ENCODE measurements at places on chromosomes 1 and 21.

GRCh38 chr1:9361630-9362260 is 69.1 kb downstream of the SPSB1 start:
- DNase-seq, result no peak

- no peak for DNase-seq
Observed at GRCh38 chr1:67557696-67558448, 127.1 kb upstream of the GADD45A start.

- no peak for DNase-seq
Observed at GRCh38 chr1:206939841-206940587, 6.3 kb downstream of the PIGR start.

- no peak for DNase-seq
Observed at GRCh38 chr21:34011660-34012059, 61.7 kb upstream of the MRPS6 start.

DNA sequence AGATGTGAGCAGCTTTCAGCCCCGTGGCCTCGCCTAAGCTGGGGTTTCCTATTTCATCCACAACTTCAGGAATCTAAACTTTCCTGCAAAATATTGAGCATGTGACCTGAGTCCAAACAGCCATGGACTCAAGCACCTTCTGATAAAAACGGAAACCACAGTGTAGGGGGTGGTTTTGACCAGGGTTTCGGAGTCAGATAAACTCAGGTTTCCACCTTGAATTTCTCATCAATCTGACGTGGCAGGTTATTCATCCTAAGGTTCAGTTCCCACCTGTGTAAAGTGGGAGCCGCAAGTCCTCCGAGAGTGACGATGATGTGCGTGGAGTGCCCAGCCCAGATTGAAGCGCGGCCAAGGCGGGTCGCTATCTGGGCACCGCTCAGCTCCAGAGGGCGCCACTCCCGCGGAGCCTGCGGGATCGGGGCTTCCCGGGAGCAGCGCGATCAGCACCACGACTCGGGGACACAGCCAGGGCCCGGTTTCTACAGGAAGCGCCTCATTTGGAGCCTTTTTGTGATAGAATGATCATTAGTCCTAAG is 871 bp upstream of the ETS2 start:
- peak; percentile 54 for DNase-seq

DNA sequence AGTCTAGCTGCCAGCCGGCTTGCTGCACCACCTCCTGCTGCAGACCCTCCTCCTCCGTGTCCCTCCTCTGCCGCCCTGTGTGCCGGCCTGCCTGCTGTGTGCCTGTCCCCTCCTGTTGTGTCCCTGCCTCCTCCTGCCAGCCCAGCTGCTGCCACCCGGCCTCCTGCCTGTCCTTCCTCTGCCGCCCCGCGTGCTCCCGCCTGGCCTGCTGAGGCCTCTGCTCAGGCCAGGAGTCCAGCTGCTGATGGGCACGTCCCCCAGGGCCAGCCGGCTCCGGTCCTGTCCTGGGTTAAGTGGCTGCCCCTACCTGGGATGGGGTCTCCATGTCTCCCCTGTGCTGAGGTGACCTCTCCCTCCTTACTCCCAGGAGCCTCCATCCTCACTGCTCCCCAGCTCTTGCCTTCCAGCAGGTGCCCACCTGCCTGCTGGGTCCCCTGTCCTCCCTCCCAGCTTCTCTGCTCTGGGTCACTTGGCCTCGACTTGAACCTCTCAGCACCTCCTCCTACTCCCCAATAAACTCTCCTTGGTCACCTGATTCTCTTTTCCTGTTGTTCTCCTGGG is 870 bp downstream of the KRTAP10-8 start:
- DNase-seq, result no peak

DNA sequence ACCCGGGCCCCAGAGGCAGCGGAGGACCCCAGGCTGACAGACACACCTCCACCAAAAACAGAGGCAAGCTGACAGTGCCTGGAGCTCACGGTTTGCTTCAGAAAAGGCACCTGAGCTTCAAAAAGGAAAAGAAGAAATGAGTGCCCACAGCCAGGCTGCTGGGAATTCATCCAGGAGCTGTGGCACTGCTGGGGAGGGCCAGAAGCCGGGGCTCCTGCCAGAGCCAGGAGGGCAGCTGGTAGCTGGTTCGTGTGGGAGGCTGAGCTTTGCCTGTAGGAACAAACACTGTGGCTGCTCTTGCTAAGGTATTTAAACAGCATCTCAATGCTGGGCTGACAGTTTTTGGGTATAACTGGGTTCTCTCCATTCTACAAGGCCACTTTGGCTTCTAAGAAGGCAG is 19.5 kb downstream of the KCNJ6 start:
- no peak for DNase-seq

DNA sequence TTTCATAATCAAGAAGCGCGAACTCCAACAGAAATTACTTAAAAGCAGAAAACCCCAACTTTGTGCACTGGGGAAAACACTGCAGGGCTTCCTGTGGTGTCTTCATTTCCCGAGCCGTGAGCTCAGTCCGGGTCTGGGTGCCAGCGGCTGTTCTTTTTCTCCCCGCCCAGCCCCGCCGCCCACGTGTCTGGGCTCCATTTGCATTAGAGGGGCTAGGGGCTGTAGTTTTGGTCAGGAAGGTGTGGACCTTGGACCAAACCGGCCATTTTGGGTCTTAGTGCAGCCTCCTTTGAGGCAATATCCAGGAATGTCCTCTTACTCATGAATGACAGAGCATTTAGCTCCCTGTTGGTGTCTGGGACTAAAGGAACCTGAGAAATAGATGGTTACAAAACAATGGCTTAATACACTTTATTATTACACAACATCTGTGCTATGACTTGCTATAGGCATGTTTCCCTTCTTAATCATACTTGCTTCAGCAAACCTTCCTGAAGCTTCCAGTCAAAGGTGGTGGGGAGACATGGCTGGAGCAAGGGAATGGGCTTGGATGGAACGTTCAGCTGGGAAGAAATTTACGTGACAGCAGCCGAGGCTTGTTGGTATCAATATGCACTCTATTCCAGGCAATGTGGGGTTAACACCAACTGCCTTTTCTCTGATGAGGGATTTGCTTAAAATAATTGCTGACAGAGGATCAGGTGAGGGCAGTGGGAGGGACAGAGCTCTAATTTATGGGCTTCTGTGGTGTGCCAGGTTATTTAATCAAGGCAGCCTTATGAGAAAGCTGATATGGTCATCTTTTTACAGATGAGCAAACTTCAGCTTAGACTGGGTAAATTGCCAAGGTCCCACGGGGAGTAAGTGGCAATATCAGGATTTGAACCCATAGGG is 1.1 kb downstream of the AGTRAP start:
- peak; percentile 80 for DNase-seq

DNA sequence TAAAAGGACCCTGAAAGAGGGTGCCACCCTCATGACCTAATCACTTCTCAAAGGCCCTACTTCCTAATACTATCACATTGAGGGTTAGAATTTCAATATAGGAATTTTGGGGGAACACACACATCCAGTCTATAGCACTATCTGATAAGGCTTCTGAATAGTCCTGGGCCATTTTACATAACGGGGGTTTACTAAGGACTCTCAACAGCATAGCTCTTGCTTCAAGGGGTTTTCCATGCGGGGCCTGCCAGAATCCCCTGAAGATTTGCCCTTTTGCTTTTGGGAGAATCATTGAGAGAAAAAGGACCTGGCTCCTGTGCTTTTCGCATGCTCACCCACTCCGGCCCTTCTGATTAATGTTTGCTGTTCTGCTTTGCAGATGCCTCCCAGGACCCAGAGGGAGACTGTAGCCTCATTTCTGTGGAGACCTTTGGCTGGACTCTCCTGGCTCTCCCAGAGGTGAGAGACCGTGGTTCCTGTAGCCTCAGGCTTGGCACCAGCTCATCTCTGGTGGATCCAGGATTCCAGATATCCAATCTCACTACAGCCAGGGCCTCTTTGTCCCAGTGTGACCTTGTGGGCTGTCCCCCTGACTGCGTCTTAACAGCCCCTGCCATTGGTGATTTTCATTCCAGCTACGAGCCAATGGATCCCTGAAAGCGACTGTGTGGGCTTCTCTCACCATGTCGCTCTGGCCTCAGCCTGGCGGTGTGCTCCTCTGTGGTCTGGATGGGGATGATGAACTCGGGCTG is 72.6 kb downstream of the DDR2 start:
- DNase-seq, result no peak

DNA sequence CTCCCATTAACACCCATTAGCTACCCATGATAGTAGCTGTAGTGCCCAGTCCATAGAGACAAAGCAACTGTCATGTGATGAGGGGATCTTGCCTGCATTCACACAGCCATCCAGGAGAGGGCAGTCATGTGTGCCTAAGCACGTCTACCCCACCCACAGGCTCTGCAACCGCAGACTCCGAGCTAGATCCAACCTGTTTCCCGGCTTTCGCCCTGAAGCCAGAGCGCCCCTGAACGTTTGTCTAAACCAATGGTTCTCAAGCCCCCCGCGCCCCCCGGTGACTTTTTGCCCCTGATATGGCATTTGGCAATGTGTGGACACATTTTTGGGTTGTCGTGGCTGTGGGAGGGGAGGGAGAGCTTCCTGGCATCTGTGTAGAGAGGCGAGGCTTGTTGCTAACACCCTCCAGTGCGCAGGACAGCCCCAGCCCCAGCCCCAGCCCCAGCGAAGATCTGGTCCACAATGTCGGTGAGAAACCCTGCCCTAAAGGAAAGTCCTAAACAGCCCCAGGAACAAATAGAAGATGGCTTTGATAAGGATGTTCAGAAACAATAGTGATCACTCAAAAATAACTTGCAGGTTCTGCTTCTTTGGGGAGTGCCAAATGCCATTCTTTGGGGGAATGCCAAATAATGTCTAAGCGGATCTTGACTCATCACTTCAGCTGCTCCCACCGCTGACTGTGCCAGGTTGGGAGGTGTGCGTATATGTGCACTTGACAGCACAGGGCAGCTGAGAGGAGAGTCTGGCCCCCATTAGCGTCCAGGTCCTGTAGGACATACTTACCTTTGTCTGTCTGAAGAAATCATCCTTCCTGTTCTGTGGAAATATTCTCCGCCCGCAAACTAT is 34.5 kb downstream of the SLC44A3 start:
- peak; percentile 77 for DNase-seq

- no peak for DNase-seq
Observed at GRCh38 chr21:14456911-14457310, 74.0 kb upstream of the HSPA13 start.

DNA sequence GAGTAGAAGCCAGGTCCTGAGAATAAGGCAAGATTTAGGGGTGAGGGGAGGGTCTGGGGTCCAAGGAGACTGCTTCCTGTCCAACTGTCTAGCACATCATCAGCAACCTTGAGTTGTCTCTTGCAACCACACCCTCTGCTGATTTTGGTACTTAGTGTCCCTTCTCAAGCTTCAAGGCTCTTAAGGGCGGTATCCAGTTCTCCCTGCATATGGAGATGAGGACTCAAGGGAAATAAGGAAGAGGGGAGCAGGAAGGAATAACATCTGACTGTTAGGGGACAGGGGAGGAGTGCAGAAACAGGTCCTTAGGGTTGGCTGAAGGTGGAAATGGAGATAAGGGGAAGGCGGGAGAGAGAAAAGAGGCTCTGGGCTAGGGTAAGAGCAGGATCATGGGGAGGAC is 12.3 kb downstream of the MYOG start:
- DNase-seq, result no peak

DNA sequence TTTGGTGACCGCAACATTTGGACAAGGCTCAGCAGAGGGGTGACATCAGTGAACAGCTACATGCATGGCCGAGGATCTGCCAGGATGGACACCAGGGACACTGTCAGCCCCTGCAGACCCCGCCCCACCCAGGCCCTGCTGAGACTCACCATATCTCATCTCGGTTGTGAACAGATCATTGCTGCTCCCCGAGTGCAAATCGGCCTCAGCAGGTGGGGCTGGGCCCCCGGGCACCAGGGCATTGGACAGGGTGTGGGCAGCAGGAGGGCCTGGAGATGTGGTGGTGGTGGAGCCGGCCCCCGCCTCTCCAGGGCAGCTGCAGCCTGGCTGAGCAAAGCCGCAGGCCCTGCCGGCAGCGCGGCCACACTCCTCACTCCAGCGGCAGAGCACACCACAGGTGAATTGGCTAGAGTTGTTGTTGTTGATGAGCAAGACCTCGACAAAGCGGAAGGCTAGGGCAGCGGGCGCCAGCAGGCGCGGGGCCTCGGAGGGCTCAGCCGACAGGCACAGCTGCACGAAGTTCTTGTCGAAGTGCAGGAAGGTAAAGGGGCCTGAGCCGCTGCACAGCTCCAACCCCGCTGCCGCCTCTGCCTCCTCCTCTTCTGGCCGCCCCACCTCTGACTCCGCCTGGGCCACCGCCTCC is 8.2 kb downstream of the ADGRB2 start:
- DNase-seq, result no peak
